KG1 (cell line): ENCODE measurements at places on chromosomes 4 and X.
A peak's percentile ranks its signal among the peaks of the same experiment; 100 is the strongest.

GRCh38 chr4:176443117-176443516 is 123.4 kb downstream of the SPCS3 start:
- no peak for DNase-seq

DNA sequence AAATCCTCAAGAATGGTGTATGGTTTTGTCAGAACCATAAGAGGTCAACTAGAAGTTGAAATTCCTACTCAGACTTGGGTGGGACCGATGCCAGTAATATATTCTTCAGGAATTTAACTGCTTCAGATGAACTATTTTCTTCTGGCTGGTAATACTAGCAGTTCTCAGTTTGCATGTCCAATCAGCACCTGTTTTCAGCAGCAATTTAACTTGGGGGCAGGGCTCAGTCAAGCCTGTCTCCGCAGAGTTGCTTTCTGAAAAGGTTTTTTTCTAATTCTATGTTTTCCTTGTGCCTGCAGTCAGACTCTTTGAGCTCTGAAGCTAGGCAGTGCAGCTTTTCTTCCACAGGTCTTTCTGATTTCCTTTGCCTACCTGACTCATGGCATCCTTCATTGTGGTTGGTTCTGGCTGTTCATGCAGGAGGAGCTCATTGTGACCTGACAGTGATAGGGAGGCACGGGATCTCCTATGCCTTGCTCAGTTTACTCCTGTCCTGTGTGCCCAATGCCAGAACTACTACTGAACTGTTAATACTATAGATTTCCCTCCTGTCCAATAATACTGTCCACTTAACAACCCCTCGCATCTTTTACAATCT is 17.3 kb upstream of the FMR1 start:
- DNase-seq, result no peak

- DNase-seq, result no peak
Measured at GRCh38 chr4:123812066-123812390, 415.4 kb downstream of the SPRY1 start.

GRCh38 chrX:129754056-129755024 is 15.6 kb downstream of the XPNPEP2 start:
- DNase-seq, result no peak

- no peak for DNase-seq
Measured at GRCh38 chrX:149010013-149010852, 494.9 kb downstream of the IDS start.

- DNase-seq, result no peak
Measured at GRCh38 chrX:68511255-68511654, 12.4 kb downstream of the YIPF6 start.

GRCh38 chr4:131644619-131645018 is 1504.5 kb upstream of the PCDH10 start:
- DNase-seq, result no peak

GRCh38 chr4:6121276-6121850 is 79.0 kb downstream of the JAKMIP1 start:
- DNase-seq, result no peak

DNA sequence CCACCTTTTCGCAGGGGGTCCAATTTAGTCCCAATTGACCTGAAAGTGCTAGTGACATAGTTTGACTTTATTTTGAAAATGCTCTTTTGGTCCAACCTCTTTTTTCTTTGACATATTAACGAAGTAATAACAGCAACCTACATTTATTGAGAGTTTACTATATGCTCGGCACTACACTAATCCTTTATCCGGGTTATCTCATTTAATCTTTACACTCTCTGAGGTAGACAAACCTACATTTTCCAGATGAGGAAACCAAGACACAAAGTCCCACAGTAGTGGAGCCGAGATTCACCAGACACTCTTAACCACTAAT is 307 bp upstream of the ATRX start:
- DNase-seq, result peak; percentile 16

GRCh38 chr4:2646396-2647149 is 109.6 kb downstream of the TNIP2 start:
- DNase-seq, result no peak
